ENCODE measurements at places on chromosomes 16 and 17. TPM values are rescaled to one million over a fixed set of nuclear protein-coding genes. Genes with fewer than 3 reads are reported as not detected.

The OTOP2 gene
- not detected for total RNA-seq

DNA sequence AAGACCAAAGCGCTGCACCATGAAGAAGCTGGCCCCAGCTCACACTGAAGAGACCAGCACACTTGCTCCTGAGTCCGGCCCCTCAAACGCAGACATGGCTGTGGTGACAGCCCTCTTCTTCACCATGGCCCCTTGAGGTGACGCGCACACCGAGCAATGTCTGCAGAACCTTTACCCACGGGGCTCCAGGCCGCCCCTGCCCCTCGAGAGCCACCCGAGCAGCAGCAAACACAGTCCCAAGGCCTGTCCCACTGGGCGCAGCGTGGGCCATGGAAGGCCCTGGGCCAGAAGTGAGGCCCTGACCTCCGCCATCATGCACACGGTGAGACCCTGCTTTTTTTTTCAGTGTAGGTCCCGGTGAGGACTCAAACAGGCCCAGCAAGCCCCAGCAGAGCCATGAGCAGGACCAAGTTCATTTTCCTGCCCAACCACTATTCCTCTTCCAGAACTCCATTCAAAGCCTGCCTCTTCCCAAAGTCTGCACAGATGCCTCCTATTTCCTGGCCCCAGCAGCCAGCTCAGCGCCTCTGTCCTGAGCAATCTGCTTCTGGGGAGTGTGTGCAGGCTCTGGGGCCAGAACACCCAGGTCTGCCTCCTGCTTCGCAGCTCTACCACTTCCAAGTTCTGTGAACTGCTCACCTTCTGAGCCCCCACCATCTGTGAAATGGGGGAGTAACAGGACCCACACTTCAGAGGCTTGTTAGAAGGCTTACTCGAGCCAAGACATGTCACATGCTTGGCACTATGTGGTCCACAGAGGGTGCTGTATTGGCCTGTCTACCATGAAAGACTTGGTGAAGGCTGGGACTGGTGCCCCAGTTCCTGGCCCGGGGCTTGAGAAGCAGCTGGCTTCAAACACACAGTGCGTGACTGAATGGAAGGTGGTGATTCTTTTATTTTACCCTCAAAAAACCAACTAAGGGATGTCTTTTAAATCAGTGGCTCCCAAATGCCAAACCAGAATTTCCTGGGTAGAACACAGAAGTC lies 35.7 kb upstream of the GSG1L start:
- DNase-seq: no peak

DNA sequence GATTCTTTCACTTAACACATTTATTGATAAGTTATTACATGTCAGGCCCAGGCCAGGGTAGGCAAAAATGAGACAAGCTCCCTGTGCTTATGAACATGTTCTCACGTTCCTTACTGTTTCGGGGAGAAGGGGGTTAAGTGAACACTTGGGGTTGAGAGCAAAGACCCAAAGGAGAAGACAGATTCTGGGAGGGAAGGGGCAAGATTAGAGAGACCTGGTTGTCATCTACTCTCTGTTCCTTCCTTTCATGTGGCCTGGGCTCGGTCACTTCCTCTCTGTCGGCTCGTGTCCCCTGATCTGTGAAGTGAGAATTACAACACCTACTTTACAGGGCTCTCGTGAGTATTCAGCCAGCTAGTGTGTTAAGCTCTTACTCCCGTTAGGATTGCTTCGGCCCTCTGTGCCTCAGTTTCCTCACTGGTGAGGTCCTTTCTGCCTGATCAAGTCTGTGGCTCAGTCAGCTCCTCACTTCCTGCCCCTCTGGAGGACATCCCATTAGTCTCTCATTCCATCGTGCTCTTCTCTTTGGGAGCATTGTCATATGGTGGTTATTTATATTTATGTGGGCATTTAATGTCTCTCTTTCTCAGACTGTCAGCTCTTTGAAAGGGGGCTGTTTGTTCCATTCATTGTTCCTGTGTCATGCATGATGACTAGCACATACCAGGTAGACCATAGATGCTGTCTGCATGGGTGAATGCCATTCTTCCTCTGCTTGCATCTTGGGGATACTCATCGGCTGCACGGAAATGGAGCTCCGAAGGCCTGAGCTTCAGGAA lies 38.9 kb downstream of the PLCG2 start:
- DNase-seq: no peak

The MT3 gene
- not detected for total RNA-seq

DNA sequence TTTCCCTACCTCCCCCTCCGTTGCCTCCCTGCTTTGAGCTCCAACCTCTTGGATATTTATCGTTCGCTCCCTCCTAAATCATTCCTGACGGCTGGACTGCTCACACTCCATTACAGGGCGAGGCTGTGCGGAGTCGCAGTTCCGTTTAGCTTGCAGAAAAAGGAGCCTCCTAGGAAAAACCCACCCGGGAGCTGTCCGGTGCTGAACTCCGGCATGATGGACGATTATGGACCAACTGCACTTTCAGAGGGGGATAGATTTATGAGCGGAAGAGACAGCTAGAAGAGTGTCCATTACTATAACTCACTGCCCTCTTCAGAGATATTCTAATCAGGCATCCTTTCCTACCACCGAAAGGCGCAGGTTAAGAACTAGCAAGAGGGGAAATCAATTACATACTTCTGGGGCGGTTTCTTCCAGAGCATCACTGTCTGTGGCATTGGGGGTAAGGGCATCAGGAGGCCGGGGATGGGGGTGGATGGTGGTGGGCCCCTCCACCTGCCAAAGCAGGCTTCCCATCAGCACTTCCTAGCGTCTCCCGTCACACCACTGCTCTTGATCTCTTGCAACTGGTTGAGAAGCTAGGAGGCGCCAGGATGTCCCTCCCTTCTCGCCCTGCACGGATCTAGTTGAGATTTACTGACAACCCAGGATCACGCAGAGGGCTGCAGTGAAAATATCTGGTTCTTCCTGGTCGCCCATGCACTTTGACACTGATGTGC lies 251.2 kb downstream of the ENGASE start:
- no peak for DNase-seq

The AURKB gene
- total RNA-seq: 3.0 TPM

DNA sequence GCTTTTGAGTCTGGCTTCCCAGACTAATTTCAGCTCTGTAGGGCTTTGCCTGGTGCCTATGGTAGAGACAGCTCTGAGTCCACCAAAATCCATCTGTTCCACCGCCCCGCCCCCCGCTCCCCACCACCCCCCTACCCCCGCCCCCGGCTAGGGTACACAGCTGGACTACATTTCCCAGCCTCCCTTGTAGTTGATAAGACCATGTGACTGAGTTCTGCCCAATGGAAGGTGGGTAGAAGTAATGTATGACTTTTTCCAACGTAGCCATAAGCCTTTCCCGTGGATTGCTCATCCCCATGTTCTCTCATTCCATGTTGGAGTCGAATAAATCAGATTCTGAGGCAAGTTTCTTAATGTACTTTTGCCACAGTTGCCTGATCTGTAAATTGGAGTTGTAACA lies 786.7 kb upstream of the EEF2KMT start:
- DNase-seq: no peak
